ENCODE measurements at places on chromosomes 16 and 17.

- no peak for DNase-seq
Observed at GRCh38 chr16:65967376-65967775, 399.1 kb upstream of the CDH5 start.

DNA sequence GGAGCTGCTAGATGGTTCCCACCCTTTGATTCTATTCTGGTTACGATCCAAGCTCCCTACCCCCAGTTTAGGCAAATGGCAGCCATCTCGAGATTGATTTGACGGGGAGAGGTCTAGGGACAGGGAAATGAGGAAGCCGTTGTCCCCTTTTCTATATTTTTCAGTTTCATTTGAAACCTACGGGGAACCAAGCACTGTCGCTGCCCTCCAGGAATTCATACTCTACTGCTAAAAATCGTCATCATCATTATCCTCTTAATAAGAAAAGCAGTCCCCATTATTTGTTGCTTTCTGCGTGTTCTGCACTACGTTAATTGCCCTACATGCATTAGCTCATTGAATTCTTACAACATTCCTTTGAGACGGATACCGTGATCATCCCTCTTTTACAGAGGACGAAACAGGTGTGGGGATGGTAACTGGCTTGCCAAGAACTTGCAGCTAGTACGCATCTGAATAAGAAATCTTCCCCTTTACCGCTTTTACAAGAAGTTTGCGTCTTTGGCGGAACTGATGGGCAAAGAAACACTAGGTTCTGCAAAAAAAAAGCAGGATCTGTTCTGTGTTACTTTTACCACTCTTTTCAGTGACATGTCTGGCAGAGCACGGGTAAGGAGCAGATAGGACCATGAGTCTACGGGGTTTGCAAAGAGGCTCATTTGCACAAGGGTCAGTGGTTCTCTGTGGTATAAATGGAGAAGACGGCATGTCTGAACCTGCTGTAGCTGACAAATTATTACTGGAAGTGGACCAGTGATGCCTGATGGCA is 1.1 kb downstream of the CCP110 start:
- no peak for DNase-seq

GRCh38 chr16:104355-104754 is 26.3 kb downstream of the MPG start:
- DNase-seq = no peak

GRCh38 chr16:2404099-2404498 is 25.1 kb upstream of the CCNF start:
- no peak for DNase-seq

DNA sequence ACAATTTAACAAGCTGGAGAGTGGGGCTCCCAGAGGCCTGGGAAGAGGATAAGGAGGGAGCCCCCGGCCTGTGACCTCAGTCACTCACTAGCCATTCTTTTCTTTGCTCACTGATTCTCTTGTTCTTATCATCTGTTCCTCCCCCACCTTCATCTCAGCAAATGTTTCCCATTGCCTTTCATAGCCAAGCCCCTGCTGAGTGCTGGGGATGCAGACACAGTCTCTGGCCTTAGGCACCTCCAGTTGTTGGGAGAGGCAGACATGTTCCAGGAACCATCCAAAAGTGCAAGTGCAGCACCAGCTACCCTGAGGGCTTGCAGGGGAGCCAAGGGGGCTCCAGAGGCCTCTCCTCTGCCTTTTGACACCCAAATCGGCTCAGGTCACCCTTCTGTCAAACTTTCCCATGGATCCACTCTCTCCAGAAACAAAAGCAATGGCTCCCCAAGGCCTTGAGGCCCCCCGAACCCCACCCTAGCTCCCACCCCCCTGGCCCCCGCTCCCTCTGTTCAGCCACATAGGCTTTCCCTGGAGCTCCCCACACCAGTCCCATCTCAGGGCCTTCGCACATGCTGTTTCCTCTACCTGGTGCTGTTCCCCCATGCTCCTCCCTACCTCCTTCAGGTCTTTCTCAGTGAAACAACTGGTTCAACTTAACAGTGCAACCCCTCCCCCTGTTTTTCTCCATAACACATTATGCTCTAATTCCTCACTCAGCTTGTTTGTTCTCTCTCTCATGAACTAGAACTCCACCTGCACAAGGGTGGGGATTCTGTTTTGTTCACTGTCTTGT is 14.9 kb upstream of the KCNJ12 start:
- DNase-seq = no peak

GRCh38 chr16:15452246-15452855 is 18.0 kb downstream of the BMERB1 start:
- no peak for DNase-seq

DNA sequence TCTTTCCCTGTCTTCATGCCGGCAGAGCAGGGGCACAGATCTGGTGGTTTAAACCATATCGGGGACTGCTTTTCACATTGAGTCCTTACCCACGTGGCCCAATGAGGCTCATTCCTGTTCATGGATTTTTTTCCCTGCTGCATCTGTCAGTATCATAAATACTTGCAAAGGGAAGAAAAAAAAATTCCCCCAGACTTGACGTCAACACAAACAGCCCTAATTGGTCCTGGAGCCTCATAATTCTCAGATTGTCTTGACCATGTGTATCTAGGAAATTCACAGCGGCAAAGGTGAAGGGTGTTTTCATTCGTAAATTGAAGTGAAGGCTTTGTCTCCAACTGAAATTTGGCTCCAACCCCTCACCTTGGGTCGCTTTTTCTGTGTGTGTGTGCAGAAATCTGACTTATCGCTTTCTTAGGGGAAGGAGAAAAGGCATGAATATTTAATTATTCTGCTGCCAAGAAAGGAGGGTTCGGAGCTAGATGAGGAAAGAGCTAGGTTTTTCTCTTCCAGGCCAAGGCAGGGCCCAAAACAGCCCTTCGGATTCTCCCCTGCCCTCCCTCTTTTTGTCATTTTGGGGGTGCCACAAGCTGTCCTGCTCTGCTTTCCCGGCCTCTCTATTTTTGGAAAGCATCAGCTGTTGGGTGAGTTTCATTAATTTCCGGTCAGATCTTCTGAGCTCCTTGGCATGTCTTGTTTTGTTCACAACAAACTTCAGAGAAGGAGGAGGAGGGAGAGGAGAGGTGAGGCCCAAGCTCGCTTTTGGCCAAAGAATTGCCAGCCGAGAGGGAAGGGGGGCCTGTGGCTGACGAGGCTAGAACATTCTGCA is 17.8 kb upstream of the CIBAR2 start:
- DNase-seq = no peak

All from LNCaP clone FGC (cell line).